ENCODE measurements at places on chromosomes 11 and 22.

- no peak for DNase-seq
Observed at GRCh38 chr11:77091146-77091940, 11.3 kb upstream of the OMP start.

- no peak for DNase-seq
Observed at GRCh38 chr11:99554232-99554903, 533.6 kb downstream of the CNTN5 start.

DNA sequence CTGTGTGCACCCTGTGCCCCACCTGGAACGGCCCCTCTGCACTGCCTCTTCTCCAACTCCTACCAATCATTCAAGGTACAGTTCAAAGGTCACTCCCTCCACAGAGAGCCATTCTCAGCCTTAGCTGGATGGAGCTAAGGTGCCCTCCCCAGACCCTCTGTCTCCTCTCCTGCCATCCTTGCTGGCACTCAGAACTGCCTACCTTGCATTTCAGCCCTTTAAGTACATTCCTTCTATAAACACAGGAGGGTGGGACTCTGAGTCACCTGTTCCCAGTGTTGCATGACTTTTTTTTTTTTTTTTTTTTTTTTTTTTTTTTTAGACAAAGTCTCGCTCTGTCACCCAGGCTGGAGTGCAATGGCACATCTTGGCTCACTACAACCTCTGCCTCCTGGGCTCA lies 8.6 kb downstream of the TTLL1 start:
- no peak for DNase-seq

DNA sequence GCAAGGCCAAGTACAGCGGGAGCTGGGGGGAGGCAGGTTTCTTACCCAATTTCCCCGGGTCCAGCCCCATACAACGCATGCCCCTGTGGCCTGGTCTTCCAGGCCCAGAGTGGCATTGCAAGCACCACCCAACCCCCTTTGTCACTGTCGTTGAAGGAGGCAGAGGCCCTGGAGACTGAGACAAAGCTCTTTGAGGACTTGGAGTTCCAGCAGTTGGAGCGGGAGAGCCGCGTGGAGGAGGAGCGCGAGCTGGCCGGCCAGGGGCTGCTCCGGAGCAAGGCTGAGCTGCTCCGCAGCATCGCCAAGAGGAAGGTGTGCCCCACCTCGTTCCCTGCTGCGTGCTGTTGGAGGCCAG lies 27.8 kb downstream of the PHLDB1 start:
- DNase-seq = no peak

GRCh38 chr11:32115446-32115845 lies 24.6 kb downstream of the RCN1 start:
- DNase-seq = no peak

GRCh38 chr11:114034956-114035355 lies 24.6 kb upstream of the ZBTB16 start:
- DNase-seq = no peak

GRCh38 chr22:47386812-47387510 lies 624.5 kb downstream of the TBC1D22A start:
- no peak for DNase-seq

- no peak for DNase-seq
Observed at GRCh38 chr11:131356206-131356605, 14.2 kb upstream of the NTM start.

GRCh38 chr11:70153133-70153727 lies 49.9 kb upstream of the FADD start:
- DNase-seq = no peak

DNA sequence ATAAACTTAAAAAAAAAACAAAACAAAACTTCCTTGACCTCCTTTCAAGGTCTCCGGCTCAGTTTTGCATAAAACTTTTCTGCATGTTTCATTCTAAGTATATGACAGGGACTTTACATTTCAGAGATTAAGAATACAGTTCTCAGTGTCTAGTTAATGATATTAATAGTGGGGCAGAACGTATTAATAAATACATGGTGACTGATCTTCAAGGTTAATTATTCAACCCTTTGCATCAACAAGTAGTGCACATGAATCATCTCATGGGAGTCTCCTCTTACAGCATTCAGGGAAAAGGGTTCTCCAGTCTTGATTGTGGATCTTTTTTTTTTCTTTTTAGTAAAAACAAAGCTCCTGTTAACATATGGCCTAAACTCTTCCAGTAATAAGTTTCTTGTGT lies 146.8 kb downstream of the KIRREL3 start:
- no peak for DNase-seq

GRCh38 chr22:49423125-49423650 lies 404.5 kb downstream of the BRD1 start:
- no peak for DNase-seq

DNA sequence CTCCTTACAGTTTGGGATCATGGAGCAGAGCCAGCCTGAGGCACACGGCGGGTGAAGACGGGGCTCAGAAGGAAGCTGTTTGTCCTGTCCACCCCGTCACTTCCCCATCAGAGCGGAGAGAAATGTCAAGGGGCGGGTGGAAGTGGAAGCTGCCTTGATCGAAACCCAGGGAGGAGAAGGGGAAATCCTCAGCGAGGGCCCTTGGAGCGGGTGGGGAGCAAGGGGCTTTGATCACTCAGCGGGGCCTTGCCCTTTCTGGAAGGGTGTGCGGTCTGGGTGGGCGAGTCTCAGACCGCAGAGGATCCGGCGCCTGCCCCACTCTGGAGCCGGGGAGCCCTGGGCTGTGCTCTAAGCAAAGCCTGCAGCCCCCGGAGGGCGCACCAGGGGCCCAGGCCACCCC lies 320.4 kb downstream of the NTM start:
- no peak for DNase-seq

DNA sequence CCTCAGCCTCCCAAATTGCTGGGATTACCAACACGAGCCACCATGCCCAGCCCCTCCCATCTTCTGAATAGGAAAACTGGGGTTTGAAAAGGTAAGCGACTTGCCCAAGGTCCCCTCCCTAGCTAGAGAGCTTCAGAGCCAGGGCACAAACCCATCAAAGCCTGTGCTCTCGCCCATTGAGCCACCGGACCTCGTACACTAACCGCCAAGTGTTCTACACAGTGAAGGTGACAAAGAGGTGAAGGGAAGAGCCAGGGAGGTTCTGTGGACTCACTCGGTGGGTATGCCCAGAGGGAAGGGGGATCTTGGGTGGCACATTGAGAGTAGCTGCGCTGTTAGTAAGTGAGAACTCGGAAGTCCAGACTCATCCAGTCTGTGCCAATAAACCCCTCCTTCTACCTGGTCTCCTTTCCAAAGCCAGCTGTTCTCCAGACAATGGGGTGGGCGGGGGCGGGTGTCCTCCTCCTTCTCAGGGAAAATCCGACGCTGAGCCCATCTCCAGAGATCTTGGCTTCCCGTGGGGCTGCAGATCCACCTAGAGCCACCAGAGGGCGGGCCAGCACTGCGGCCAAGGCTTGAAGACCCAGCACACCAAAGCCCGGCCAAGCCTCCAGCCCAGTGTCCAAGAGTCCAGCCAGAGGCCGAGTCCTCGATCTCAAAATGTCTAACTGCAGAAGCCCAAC lies 3.2 kb upstream of the RTN4RL2 start:
- peak; percentile 61 for DNase-seq

DNA sequence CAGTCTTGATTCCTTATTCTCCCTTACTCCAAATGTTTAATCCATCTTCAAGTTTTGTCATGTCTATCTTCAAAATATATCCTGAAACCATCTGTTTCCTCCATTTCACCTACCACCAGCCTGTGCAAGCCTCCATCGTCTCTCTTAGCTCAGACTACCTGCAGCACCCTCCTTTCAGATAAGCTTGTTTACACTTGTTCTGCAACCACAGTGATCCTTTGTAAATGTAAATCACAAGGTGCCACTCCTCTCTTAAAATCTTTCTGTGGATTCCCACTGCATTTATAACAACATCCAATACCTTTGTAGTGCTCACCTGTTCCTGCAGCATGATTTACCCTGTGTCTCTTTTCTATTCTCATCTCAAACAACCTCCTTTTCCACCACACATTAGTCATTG lies 31.8 kb upstream of the GPR83 start:
- no peak for DNase-seq

DNA sequence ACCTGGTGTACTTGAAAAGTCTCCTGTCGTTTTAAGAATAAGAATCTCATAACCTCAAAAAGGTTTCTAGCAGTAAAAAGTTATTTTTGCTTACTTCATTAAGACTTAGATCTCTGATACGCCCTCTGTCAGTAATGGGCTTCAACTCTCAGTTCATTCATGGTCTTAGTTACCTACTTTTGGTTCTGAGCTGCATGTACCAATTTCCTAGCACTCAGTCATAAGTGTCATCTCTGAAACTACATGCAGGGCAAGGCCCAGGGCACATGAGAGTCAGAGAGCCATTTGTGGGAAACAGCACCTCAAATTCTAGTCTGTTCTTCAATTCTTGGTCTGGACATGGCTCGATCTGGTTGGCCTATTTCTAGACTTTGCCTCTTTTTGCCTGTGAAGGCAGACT lies 838.4 kb downstream of the FAM181B start:
- no peak for DNase-seq

DNA sequence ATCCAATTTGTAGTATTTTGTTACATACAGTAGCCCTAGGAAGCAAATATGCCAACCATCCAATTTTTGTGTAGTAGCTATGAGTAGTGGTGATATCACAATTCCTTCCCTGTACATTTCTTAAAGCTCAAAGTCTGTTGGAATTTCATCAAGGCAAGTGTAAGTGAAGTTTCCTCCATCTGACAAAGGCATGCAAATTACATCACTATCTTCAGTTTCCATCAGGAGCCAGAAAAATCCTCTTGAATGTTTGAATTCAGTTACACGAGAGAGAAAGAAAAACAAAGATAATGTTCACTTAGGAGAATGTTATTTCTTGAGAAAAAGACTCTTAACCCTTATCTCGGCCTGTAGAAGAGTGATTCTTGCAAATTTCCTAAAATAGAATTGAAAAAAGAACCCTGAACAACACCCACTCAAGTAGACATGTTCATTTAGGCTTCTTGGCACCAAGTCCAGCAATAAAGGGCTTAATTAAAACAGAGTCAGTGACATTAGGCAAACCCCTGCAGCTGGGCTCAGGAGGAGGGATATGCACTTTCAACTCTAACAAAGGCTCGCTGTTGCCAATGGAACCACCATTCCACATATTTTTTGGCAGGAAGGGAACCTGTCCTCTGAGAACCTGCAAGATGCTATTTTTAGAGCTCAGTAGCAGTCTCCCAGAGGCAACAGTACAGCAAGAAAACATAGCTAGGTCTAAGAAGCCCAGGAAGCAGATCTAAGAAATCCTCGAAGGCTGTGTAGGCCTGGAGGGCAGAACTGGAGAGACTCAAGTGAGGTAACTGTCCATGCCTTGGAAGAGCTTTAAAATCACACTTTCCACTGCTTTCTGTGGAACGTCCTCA lies 144.6 kb downstream of the CCDC81 start:
- DNase-seq = peak; percentile 81

- DNase-seq = no peak
Observed at GRCh38 chr11:83827520-83827919, 541.4 kb upstream of the CCDC90B start.

- peak; percentile 66 for DNase-seq
Observed at GRCh38 chr11:61827571-61828378, at the start of gene FADS2. FADS2 (plus strand) TSS chr11:61828300; CDS start chr11:61828391, 91 bp downstream.

- no peak for DNase-seq
Observed at GRCh38 chr11:11969380-11970215, 38.8 kb downstream of the DKK3 start.

- DNase-seq = no peak
Observed at GRCh38 chr11:9089061-9089460, 2.3 kb downstream of the SCUBE2 start.

DNA sequence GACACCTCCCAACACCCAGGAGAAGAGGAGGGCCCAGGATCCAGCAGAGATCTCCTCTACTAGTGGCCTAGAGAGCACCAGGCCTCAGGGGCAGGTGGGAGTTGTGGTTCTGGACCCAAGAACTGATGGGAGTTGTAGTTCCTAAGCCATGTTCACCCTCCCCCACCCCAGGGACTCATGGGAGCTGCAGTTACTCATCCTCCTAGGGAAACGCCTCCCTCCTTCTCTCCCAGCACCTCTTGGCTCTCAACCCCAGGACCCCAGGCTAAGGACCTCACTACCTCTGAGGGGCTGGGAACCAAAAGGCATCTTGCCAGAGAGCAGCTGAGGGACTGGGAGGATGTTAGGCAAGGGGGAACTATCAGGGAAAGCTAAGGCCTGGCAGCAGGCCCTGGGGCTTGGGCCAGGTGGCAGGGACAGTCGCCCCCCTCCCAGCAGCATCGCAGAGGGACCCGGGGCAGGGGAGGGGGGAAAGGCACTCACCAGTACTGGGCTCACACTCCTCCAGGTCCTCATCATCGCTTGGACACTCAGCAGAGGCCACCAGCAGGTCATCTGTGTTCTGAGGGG lies 28.9 kb downstream of the SLC22A12 start:
- DNase-seq = peak; percentile 26

DNA sequence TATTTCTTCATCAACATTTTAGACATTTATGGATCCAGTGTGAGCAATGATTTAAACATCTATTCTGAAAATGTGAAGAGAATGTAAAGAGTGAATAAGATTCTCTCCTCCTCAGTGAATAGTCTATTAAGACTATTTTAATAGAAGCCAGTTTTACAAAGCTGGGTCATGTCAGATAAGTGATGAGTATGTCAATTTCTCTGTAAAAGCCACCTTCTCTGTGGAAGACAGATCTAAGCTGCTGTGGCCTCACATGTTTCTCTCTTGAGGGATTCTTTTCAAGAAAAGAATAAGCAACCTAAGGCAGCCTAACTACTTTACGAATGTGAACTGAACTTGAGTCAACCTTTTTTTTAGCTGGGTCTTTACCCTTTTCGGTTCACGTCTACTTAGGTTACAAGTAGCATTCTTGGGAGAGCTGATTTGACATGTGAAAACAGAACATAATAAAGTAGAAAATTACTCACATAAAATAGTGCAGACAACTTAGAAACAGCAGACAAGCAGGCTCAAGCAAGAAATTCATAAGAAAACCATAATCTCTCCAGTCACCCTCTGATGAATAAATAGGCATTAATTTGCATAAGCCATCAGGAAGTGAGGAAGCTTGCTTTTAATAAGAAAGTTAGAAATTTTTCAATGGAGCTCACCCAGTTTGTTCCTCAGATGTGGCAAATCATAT lies 9.9 kb downstream of the CTSC start:
- no peak for DNase-seq

- DNase-seq = no peak
Observed at GRCh38 chr11:67073908-67074307, 17.3 kb downstream of the RHOD start.

DNA sequence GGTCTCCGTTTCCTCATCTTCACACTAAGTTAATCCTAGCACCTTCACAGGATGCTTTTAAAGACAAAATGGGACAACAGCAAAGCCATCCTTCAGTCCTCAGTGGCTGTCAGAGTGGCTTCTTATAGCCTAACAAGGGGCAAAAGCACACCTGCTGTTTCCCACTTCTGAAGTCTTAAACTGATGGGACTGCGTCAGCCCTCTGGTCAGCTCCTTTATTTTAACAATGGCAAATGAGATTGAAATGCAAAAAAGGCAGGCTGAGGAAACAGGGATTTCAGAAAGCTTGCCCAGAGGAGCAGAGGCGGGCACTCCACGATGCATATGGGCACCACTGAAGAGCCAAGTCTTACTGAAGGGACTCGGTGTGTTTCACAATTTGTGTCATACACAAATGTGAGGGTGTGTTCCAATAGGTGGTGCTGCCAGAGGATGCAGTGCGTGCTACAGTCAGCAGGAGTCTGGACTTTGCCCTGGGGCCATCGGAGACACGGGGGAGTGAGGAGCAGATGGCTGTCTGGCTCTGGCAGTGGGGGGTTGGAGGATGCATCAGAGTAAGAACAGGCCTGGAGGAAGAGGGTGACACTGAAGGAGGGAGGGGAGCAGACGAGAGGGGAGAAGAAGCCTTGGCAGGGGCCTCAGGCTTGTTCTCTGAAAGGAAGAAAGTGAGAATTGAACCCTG lies 47.3 kb downstream of the TENM4 start:
- DNase-seq = no peak
